ENCODE measurements at places on chromosomes 4 and X. TPM values are rescaled to one million over a fixed set of nuclear protein-coding genes. Genes with fewer than 3 reads are reported as not detected.
A peak's percentile ranks its signal among the peaks of the same experiment; 100 is the strongest.

The H2BW1 gene
- total RNA-seq, result not detected

- no peak for DNase-seq
These were observed 42.1 kb downstream of the SLC9A7 start for GRCh38 chrX:46716796-46717195.

- no peak for DNase-seq
These were observed 125.8 kb downstream of the PPEF1 start for GRCh38 chrX:18833071-18833731.

The SEC24B gene
- 14.6 TPM for total RNA-seq

GRCh38 chrX:153407736-153408135, 3.5 kb upstream of the ZFP92 start:
- DNase-seq, result no peak

The SPANXA1 gene
- not detected for total RNA-seq

GRCh38 chr4:106898621-106899230, 137.4 kb downstream of the DKK2 start:
- peak; percentile 10 for DNase-seq

The MAGEA4 gene
- total RNA-seq, result not detected

- DNase-seq, result no peak
These were observed 162.3 kb upstream of the MAOA start for GRCh38 chrX:43493756-43494155.

- DNase-seq, result peak; percentile 5
These were observed 46.6 kb downstream of the CD40LG start for GRCh38 chrX:136694431-136695087.

The JADE1 gene
- total RNA-seq, result 40.8 TPM

The SLC16A2 gene
- total RNA-seq, result 1.3 TPM

The GPR143 gene
- 3.1 TPM for total RNA-seq

GRCh38 chr4:64272432-64272831, 136.8 kb downstream of the TECRL start:
- DNase-seq, result no peak

The COX7B2 gene
- total RNA-seq, result not detected

DNA sequence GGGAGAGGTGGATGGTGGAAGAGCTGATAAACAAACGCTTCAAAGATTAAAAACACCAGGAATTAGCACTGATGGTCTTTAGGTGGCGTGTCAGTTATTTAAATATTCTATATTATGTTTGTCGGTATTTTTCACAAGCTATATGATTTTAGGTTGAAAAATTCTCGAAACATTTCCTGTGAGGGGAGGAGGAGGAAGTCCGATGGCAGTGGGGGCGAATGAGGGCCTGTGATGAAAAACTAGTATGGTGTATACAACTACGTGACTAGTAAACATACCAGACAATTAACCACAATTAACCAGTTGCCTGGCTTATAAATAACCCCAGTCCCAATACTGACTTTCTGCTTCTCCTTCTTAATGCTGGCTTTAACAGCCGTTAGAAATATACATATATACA, 595 bp upstream of the NAP1L2 start:
- no peak for DNase-seq

The MAGEB4 gene
- total RNA-seq, result not detected

The NEXMIF gene
- under 0.01 TPM for total RNA-seq

The CXXC4 gene
- total RNA-seq, result 0.04 TPM

DNA sequence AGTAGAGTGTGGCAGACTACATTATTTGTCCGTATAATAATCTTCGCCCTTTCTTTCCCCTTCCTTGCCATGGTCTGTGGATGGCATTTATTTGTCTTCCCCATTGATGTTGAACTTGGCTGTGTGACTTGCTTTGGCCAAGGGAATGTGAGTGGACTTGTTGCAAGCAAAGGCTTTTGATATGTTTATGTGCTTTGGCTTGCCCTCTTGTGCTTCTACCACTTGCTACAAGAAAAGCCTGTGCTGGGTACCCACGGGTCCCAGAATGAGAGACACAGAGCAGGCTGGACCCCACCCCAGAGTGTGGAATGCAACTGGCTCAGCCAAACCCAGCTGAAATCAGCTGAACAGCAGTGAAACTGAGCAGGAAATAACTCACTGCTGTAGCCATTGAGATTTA, 63.0 kb downstream of the FAM184B start:
- no peak for DNase-seq

DNA sequence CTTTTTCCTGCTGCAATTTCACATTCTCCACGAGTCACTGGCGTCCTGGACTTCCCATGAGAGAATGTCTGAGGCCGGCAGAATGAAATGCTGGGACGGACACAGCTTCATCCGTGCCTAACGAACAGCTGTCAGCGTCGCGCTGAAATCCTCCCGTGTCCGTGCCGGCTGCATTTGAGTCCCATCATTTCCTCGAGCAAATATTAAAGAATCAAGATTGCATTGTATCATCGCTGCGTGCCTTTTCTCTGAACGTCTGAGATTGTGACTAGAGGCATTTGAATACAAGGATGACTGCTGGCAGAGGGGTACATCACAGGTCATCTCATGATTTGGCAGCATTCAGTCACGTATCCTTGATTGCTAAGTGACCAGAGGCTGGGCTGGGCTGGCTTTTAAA, 279.9 kb downstream of the ASMT start:
- no peak for DNase-seq

- DNase-seq, result no peak
These were observed 224.2 kb downstream of the DMD start for GRCh38 chrX:32987142-32987541.

The HTN3 gene
- not detected for total RNA-seq

GRCh38 chrX:40209951-40210617, 112.3 kb upstream of the BCOR start:
- no peak for DNase-seq

DNA sequence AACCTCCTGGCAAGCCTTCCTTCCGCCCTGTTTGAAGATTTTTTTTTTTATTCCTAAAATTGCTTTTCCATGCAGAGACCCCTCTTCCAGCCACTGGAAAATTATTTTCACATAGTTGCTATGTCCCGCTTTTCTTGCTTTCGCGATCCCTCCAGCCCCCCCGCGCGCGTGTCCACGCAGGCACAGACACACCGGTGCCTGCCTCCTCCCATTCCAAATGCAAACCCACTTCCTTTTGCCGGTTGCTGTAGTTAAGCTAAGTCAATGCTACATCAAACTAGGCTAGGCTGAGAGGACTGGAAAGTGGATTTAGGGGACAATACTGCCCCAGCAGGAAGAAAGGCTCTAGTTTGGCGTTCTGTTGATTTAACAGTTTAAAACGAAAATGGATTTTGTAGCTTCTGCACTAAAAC, 111.0 kb downstream of the DHX15 start:
- no peak for DNase-seq

DNA sequence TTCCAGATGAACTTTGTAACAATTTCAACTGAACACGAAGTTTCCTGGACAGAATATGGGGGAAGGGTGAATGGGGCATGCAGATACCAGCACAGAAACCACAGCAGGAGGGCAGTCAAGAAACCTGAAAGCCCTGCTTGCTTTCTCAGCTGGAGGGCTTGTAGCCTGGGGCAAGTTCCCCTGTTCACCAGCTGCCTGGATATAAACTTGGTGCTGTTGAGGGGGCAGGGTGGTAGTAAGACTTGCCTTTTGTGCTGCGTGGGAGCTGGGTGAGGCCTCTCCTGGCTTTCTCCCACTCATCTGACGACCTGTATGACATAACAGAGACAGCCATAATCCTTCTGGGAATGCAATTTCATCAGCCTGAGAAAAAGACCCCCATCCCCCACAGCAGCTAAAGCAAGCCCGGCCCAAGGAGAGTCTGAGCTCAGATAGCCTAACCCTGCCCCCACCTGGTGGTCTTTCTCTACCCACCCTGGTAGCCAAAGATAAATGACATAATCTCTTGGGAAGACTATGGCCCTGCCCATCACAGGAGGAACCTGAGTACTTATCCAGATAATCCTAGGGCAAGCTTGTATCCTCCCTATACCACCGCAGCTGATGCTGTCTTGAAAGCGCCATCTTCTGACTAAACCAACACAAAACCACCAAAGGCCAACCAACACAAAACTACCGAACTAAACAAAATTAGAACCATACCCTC, 234.3 kb downstream of the LAS1L start:
- no peak for DNase-seq

GRCh38 chr4:153729895-153730294, 29.9 kb downstream of the RNF175 start:
- no peak for DNase-seq

The AMTN gene
- 0.18 TPM for total RNA-seq

DNA sequence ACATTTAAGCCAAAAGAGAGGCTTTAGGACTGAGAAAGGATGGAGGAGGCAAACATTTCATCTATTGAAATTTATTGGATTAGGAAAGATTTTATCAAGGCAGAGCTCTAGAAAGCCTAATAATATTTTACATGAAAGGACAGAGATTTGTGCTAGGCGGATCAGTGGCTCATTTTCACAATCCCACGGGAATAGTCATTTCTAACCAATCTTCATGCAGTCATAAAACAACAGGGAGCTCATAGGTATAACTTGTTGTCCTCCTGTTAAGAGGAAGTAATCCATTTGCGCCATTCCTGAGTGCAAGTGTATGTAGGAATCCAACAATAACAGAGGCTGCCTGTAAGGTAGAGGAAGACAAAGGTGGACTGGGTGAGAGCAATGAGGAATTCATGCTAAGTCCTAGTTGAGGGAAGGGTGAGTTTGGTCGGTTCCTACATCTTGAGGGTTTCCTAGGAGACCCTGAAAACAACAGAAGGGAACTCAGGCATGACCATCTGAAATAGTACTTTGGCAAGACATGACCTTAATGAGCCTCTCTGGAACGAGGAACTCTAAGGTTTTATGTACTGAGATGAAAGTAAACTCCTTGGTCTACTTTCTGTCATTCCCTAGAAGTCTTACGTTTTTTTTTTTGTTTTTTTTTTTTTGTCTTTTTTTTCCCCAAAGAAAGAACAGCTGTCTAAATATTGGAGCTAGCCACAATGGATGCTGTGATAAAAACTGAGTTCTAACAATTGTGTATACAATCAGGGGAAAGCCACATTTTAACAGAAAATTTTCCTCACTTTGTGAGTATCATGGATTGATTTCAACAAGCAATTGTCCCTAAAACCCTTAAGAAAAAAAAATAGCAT, 89.7 kb downstream of the GEMIN8 start:
- no peak for DNase-seq

GRCh38 chr4:114121221-114121620, 141.8 kb upstream of the ARSJ start:
- no peak for DNase-seq

- no peak for DNase-seq
These were observed 27.3 kb upstream of the CRLF2 start for GRCh38 chrX:1239681-1240142.

DNA sequence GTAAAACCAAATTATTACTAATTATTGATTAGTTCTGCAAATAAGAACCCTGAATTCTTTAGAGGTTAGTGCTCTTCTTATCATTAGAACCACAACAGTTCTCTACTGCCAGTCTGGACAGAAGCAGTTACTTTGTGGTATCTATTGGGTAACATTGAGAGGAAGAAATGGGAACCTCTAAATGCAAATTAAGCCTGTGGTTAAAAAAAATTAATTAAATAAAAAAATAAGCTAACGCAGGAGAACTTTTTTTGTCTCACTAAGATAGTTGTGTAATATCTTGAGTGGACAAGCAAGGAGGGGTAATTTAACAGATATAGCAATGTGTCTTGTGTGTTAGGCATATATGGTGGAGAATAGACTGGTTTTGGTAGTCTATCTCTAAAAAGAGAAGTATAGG, 32.9 kb upstream of the TET2 start:
- no peak for DNase-seq

DNA sequence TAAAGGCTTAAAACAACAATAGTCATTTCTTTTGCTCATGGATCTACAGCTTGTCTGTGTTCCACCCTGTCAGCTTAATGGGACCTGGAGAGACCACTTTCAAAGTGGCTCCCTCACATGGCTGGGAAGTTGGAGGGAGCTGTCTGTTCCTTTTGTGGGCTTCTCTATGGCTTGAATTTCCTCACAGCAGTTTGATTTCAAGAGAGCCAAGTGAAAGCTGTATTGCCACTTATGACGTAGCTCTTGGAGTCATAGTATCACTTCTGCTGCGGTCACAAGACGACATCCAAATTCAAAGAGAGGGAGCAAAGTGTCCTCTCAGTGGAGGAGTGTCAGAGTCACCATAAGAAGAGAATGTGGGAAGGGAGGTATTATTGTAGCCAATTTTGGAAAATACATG, 22.7 kb upstream of the ACSL1 start:
- no peak for DNase-seq

- no peak for DNase-seq
These were observed 147.5 kb downstream of the INPP4B start for GRCh38 chr4:142698552-142698951.

GRCh38 chr4:2071912-2072867, 13.1 kb downstream of the NAT8L start:
- DNase-seq, result no peak

Data from pulmonary artery endothelial cell (primary cell).